ENCODE measurements at places on chromosomes 16 and 17. TPM values are rescaled to one million over a fixed set of nuclear protein-coding genes. Genes with fewer than 3 reads are reported as not detected.

The NPIPB6 gene
- total RNA-seq, result 0.42 TPM

The TEX14 gene
- not detected for total RNA-seq

The ITGAL gene
- total RNA-seq, result 4.8 TPM

The DNASE1L2 gene
- total RNA-seq, result 2.4 TPM

The PRR11 gene
- total RNA-seq, result 10.8 TPM

The HOXB8 gene
- 7.4 TPM for total RNA-seq

The NPIPB12 gene
- 24.6 TPM for total RNA-seq

The GAS2L2 gene
- total RNA-seq, result not detected

The TLCD2 gene
- 30.2 TPM for total RNA-seq

The LGALS9B gene
- total RNA-seq, result 25.8 TPM

The MYH2 gene
- not detected for total RNA-seq

DNA sequence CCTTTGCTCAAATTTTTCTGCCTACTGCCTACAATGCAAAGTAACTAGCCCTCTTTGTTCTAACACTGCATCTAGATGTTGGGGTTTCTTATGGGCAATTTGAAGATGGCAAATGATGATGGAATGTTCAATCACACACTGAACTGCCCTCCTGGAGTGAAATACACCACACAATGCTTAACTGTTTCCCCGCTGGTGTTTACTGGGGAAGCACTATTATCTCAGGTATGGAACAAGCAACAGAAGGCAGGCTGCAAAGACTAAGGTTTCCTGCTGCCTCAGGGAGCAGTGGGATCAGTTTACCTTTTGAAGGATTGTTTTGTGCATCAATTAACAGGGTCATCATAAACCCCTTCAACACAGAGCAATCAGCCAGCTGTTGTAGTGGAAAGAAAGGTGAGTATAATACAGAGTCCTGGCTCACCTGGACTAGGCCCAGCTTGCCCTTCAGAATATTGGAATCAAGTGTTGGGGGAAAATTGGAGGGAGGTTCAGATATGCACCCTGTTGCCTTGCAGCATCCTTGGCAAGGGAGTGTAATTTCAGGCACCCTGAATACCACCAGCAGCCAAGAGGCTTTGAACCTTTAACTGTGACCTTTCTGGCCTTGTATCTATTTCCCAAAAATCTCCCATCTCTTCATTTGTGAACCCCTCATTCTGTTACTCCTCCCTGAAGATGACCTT, 105.4 kb upstream of the CDH11 start:
- H3K27ac ChIP-seq, result no peak overlapping the region
- no peaks in the 10 kb centered on the region for H3K36me3 ChIP-seq
- H3K4me1 ChIP-seq, result no peaks in the 10 kb centered on the region
- DNase-seq, result no peak
- no peak overlapping the region for H3K4me3 ChIP-seq

GRCh38 chr16:54870151-54870550, 60.5 kb upstream of the IRX5 start:
- DNase-seq, result no peak
- no peaks in the 10 kb centered on the region for H3K27me3 ChIP-seq
- H3K4me1 ChIP-seq, result no peaks in the 10 kb centered on the region
- no peaks in the 10 kb centered on the region for H3K36me3 ChIP-seq
- no peak overlapping the region for H3K4me3 ChIP-seq

DNA sequence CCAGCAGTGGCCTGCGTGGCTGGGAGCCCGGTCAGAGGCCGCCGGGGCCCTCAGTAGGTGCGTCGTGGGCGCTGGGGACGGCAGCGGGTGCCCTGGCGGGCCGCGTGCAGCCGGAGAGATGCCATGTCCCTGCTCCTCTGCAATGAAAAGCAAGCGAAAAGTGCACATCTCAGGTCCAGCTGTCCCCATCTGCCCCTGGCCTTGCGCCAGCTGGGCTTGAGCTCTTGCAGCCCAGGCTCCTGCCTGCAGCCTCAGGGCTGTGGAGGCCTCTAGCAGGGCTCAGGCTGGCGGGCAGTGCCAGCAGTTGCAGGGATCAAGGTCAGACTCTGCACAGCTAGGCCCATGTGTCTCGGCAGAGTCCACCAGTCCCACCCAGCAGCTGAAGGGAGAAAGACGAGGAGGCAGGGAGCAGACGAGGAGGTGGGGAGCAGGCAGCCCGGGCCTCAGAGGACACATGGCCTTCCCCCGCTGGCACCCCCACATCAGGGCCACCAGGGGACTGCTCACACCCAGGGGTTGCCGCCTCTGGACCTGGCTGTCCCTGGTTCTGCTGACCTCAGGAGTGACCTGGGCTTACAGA, 11.2 kb downstream of the SLC16A3 start:
- DNase-seq, result no peak
- H3K4me3 ChIP-seq, result no peak overlapping the region
- H3K4me1 ChIP-seq, result peaks cover 68% of the 10 kb centered on the region
- peaks cover 16% of the 10 kb centered on the region for H3K36me3 ChIP-seq

GRCh38 chr17:4518901-4519300, 20.2 kb downstream of the SPNS2 start:
- no peaks in the 10 kb centered on the region for H3K4me1 ChIP-seq
- H3K27me3 ChIP-seq, result no peaks in the 10 kb centered on the region
- no peak overlapping the region for H3K4me3 ChIP-seq
- no peak for DNase-seq

GRCh38 chr17:15323131-15323530, 18.3 kb downstream of the TEKT3 start:
- no peaks in the 10 kb centered on the region for H3K36me3 ChIP-seq
- H3K27ac ChIP-seq, result no peak overlapping the region
- H3K4me1 ChIP-seq, result no peaks in the 10 kb centered on the region
- DNase-seq, result no peak
- H3K27me3 ChIP-seq, result no peaks in the 10 kb centered on the region
- no peak overlapping the region for H3K4me3 ChIP-seq

GRCh38 chr17:75778861-75779249, 5.8 kb upstream of the UNK start:
- H3K36me3 ChIP-seq, result no peaks in the 10 kb centered on the region
- H3K4me3 ChIP-seq, result peak overlapping the region; percentile 86
- peak; percentile 78 for DNase-seq

- H3K27me3 ChIP-seq, result no peaks in the 10 kb centered on the region
- H3K27ac ChIP-seq, result no peak overlapping the region
- no peak for DNase-seq
- H3K4me3 ChIP-seq, result no peak overlapping the region
- H3K4me1 ChIP-seq, result peaks cover 8% of the 10 kb centered on the region
These were observed 7.5 kb downstream of the CACNG1 start for GRCh38 chr17:67051837-67052236.

- no peak overlapping the region for H3K4me3 ChIP-seq
- H3K27me3 ChIP-seq, result no peaks in the 10 kb centered on the region
- DNase-seq, result no peak
- H3K4me1 ChIP-seq, result no peaks in the 10 kb centered on the region
These were observed 67.7 kb upstream of the TANC2 start for GRCh38 chr17:62898239-62898864.

GRCh38 chr17:41659427-41660212, 29.1 kb upstream of the EIF1 start:
- no peaks in the 10 kb centered on the region for H3K36me3 ChIP-seq
- H3K27ac ChIP-seq, result no peak overlapping the region
- no peak overlapping the region for H3K4me3 ChIP-seq
- DNase-seq, result no peak
- H3K27me3 ChIP-seq, result no peaks in the 10 kb centered on the region

DNA sequence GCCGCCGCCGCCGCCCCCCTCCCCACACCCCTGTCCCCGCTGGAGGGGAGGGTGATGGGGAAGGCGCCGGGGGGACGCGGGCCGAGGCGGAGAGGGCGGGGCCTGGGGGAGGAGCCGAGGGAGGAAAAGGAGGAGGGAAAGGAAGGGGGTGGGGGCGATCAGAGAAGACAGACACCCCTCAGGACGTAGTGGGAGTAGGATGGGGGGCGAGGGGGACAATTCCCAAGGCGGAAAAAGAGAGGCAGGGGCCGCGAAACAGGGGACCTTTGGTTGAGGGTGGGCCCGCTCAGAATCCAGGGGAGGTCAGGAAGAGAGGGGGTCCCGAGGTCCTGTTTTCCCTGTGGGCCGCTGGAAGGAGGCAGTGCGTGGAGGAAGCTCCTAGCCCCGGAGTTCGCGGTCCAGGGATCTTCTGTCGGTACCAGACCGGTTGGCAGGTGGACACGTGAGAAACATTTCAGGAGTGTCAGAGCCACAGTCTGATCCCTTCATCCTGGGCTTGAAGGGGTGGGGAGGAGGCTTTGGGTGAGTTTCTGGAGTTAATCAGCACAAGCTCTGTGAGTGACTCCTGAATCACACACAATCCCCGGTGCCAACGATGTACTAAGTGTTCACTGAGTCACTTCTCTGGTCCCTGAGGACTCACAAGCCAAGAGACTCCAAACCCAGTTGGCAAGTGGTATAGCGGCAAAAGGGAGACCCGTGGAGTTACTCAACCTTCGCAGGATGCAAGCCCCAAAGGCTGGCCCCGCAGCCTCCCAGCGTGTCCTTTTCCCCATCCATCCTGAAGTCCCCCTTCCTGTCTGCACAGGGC, at the start of gene XYLT1:
Gene XYLT1 (minus strand): TSS at position 53 of the 811 bp plus-strand sequence. CDS start 164 bp downstream, outside the sequence.
- peak; percentile 66 for DNase-seq
- H3K27me3 ChIP-seq, result no peaks in the 10 kb centered on the region
- peak within 1 kb of the TSS; percentile 61 for H3K27ac ChIP-seq
- no peaks in the 10 kb centered on the region for H3K36me3 ChIP-seq

DNA sequence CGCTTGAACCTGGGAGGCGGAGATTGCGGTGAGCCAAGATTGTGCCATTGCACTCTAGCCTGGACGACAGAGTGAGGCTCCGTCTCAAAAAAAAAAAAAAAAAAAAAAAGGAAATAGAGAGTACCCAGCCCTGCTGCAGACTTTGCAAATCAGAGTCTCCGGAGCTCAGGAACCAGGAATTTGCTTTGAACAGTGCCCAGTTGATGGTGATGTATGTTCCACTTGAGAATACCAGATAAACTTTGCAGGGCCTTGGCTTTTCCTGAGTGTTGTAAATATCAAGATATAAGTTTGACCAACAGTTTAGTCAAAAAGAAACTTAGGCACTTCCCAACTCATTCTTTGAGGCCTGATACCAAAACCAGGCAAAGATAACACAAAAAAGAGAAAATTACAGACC, 30.6 kb upstream of the MAP3K14 start:
- H3K36me3 ChIP-seq, result no peaks in the 10 kb centered on the region
- DNase-seq, result no peak
- no peak overlapping the region for H3K27ac ChIP-seq
- H3K4me3 ChIP-seq, result no peak overlapping the region

DNA sequence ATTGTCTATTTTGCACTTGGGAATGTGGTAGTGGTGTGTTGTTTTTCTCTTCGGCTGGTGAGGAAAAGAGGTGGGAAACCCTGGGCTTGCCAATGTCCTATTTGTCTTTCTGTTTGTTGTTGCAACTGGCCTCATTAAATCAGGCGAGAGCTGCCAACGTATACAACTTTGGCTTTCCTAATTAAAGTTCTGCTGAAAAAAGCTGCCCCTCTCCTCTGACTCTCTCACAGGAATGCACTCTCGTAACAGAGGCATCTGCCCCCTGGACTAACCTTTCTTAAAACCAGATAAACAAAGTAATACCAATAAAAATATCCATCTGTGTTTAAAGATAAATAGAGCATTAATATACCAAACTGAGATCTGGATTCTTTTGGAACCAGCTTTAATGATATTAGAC, 7.8 kb downstream of the CDRT15 start:
- H3K4me3 ChIP-seq, result no peak overlapping the region
- H3K4me1 ChIP-seq, result no peaks in the 10 kb centered on the region
- no peak overlapping the region for H3K27ac ChIP-seq

DNA sequence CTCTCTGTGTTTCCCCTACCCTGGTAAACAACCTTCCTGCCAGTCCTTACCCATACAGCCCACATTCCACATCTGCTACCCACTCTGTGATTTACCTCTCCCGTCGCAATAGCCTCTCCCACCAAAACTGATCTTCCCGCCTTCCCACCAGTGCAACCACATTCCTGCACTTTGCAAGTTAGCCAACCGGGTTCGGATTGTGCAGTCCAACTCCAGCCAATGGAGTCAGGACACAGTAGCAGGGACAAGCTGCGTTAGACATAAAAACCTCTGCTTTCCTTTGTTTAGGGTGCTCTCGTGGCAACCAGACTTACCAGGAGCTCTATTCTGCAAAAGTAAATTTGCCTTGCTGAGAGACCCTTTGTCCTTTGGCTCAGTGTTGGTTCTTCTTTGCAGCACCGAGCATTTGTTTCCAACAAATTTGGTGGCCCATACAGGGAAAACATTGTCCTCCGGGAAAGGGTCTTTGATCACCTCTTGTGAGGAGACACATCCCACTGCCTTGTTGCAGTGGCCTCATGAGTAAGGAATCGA, 1.4 kb downstream of the HPR start:
- no peak overlapping the region for H3K27ac ChIP-seq
- no peaks in the 10 kb centered on the region for H3K4me1 ChIP-seq
- no peaks in the 10 kb centered on the region for H3K27me3 ChIP-seq
- no peak overlapping the region for H3K4me3 ChIP-seq
- H3K36me3 ChIP-seq, result no peaks in the 10 kb centered on the region

DNA sequence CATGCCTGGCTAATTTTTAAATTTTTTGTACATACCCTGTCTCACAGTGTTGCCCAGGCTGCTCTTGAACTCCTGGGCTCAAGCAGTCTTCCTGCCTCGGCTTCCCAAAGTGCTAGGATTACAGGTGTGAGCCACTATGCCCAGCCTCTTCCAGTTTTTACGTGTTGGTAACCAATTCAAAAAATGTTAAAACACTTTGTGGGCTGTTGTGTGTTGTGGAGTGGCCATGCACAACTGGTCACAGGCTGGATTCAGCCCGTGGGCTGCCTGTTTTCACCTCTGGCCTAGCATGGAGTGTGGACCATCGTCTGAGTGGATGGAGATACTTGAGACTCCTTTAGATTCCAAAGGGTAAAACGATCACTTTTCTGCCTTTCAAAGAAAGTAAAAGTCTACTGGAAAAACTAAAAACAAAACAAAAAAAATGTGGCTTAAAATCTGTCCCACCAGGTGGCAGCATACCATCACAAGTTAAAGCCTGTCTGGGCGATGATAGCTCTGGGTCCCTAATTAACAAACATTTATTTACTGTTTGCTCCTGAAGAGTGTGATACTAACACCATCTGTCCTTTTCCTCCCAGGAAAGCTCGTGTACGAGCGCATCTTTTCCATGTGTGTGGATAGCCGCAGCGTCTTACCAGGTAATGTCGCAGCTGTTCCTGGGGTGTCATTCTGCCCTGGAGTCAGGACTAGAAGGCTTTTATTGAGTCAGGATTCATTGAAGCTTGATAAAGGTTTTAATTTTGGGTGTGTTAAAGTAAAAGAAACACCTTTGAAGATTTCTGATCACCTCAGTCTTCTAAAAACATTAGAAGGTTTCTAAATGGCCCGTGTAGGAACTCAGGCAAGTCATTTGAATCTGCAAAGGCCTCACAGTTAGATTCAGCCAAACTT, 45.8 kb downstream of the VPS35L start:
- no peaks in the 10 kb centered on the region for H3K27me3 ChIP-seq
- H3K4me3 ChIP-seq, result no peak overlapping the region
- DNase-seq, result peak; percentile 33
- no peak overlapping the region for H3K27ac ChIP-seq

DNA sequence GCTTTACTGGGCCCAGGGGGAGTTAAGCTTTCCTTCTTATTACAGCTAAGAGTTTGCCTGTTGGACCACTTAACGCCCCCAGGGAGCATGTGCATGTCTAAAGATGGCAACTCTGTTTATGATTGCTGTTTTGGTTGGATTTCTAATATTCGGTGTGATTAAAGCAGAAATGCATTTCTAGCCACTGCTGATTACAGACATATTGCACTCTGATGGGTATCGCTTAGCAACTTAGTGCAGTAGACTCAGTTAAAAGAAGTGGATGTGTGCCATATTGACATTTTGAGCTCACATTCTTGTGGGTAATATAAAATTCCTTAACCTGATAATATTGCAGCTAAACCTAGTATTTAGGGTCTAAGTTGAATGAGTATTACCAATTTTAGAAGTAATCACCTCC, 4.2 kb downstream of the NF1 start:
- H3K36me3 ChIP-seq, result no peaks in the 10 kb centered on the region
- H3K27ac ChIP-seq, result no peak overlapping the region
- no peaks in the 10 kb centered on the region for H3K4me1 ChIP-seq
- no peaks in the 10 kb centered on the region for H3K27me3 ChIP-seq
- no peak for DNase-seq
- no peak overlapping the region for H3K4me3 ChIP-seq
